ENCODE measurements at places on chromosomes 11 and 22. TPM values are rescaled to one million over a fixed set of nuclear protein-coding genes. Genes with fewer than 3 reads are reported as not detected.

DNA sequence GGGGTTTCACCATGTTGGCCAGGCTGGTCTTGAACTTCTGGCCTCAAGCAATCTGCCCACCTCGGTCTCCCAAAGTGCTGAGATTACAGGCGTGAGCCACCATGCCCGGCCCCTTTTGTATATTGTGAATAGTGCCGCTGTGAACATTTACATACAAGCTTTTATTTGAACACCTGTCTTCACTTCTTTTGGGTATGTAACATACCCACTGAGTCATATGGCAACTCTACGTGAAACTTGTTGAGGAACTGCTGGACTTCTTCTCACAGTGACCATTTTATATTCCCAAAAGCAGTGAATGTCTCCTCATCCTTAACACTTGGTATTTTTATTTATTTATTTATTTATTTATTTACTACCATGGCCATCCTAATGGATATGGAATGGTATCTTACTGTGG is 3.9 kb upstream of the SCT start:
- DNase-seq: no peak

DNA sequence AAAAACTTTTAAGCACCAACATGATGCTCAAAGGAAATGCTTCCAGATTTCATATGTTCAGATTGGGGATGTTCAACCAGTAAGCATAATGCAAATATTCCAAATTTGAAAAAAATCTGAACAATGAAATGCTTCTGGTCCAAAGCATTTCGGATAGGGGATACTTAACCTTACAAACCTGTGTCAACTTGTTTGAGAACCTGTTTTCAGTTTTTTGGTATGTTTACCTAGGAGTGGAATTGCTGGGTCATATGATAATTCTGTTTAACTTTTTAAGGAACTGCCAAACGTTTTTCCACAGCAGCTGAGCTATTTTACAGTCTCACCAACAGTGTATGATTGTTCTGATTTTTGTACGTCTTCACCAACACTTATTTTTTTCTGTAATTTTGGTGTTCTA is 23.7 kb downstream of the FAR1 start:
- no peak for DNase-seq

The GAL3ST1 gene
- 1.1 TPM for total RNA-seq

The SLC7A4 gene
- total RNA-seq: not detected

DNA sequence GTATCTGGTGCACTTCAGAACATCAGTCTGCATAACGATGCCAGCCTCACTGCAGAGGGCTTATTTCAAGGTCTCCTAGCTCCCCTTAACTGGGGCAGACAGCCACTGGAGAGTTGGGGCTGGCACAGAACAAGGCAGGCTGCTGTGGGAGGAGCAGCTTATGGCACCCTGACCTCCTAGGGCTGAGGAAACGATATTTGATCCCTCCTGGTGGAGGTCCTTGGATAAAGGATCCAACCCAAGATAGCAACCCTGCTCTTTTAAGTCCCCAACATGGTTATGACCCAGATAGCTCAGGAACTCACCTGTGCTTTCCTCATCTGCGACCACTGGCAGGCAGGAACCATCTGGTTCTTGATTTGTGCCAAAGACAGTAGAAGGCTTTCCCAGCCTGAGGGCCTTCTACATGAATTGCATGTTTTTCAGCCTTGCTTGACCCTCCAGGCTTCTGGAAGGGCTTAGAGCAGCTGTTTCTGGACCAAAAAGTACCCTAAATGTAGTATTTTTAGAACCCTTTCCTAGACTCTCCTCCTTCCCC is 2.8 kb downstream of the TMEM109 start:
- DNase-seq: no peak

- no peak for DNase-seq
Observed at GRCh38 chr11:116403794-116404461, 368.9 kb downstream of the BUD13 start.

- no peak for DNase-seq
Observed at GRCh38 chr11:63001456-63001855, 14.2 kb downstream of the SLC22A8 start.
